ENCODE measurements at places on chromosomes 2 and 18.
A peak's percentile ranks its signal among the peaks of the same experiment; 100 is the strongest.

DNA sequence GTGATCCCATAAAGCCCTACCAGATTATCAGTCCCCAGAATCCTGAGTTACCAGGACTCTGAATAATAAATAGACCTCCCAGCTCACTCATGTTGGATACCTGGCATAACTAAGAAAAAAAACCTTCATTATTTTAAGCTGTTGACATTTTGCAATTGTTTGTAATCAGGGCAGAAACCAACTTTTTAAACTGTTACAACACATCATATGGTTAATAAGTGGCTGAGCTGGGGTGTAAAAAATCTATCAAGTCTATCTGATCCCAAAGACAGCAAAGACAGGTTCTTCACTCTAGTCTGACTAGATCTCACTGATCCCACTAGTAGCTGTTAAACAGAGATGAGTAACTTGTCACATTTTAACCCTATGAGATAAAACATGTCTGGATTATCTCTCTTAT lies 370.3 kb downstream of the RIT2 start:
- no peak for DNase-seq

DNA sequence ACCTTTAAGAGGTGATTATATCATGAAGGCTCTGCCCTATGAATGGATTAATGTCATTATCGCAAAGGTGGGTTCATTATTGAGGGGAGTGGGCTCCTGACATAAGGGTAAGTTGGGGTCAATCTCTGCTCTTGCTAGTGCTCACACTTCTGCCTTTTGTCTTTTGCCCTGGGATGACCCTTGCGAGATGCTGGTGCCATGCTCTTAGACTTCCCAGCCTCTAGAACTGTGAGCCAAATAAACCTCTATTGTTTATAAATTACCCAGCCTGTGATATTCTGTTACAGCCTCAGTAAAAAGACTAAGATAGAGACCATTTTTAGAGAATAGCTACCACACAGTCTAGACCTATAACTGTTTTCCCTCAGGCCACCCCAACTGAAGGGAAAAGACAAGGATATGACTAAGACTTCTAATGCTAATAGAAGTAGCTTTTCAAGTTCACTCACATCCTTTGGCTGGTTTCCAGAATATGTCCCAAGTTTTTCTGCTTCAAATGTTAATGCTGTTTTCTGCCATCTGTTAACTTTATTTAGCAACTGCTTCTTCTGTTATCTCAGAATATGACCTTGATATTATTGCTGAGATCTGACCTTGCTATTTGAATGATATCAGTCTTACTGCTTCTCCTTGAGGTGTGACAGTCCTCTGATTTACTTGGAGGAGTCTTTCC lies 65.1 kb upstream of the STAM2 start:
- peak; percentile 39 for DNase-seq

DNA sequence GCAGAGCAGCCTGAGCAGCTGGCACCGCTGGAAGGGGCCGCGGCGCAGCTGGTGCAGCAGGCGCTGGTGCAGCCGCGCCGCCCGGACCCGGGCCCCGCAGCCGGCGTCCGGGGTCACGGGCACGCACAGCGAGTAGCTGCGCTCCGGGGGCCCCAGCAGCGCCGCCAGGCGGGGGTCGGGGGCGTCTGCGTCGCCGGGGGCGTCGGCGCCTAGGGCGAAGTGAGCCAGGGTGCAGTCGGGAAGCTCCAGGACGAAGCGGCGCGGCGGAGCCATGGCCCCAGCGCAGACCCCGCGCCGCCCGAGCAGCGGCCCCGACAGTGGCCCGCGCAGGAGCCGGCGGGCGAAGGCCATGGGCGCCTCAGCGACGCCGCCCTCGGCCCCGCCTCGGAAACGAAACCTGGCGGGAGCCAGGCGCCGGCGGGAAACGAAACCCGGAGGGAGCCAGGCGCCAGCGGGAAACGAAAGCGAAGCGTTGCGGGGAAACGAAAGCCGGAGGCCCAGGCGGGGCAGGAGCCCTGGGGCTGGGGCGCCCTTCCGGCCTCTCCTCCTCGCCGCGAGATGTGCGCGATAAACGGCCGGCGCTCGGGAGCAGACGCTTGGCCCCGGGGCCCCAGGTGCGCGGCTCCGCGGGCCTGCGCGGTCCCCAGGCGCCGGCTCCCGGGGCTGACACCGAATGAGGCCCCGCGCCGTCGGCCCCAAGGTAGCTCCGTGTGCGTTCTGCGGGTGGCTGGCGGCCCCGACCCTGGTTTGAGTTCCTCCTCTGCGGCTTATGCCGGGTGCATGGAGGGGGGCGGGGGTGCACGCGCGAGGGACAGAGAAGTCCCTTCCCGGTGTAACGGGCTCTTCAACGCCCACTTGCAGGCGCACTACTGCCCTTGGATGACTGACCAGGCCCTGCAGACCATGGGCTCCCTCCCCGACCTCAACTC lies at the start of gene CMPK2:
TSS of gene CMPK2 (minus strand) at position 562 of the 929 bp plus-strand sequence. CDS start at position 351, 211 bp downstream.
- DNase-seq, result peak; percentile 53

DNA sequence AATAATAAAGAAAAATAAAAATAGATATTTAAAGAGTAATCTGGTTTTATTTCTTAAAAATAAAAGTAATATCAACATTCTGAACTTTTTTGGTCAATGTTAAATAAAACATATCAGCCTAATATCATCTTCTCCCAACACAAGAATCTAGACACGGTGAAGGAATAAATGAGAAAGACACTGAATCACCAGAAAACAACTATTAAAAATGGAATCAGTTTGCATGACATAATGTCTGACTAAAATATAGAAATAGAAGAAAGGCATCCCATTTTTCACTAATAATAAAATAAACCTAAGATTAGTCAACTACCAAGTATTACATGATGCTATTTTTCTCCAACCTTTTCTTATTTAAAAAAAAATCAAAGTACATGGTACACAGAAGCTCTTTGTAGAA lies 30.8 kb upstream of the TNFAIP6 start:
- no peak for DNase-seq

DNA sequence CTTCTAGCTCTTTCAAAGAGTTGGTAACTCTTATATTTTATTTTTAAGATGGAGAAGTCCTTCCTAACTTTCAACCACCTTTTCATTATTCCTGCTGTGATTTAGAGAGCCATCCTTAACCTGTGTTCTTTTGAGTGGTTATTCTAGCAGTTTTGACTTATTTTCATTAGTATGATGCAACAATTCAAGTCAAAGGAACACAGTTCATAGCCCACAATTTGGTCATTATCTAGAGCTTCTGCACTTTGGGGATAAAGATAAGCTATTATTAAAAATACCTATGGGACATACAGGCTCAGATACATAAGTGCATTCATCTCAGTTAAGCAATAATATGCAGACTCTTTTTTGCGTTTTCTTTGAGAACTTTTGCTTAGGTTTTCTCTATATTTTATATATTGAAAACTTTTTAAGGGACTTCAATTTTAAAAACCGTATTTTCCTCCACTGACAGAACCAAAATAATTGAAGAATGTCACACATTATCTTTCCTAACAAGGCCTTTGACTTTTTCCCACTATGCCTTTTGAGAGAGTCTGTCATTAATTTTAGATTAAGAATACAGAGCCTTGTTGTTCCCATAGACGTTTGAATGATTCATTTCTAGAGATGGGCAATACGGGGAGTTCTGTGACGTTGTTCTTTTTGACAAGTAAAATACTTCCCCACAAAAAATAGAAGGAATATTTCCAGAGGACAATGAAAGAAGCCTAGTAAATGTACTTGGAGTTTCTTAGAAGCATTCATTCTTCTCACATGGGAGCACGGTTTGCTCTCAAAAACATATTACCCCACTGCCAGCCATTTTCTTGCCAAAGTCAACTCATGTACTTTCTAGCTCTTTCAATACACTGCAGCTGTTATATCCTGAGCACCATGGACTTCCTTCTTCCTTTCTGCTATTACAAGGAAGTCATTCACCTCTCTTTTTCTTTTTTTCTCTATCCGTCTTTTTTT lies 42.9 kb upstream of the RASGRP3 start:
- peak; percentile 41 for DNase-seq

All from fibroblast of villous mesenchyme (primary cell).